ENCODE measurements at places on chromosomes 5 and 9.

DNA sequence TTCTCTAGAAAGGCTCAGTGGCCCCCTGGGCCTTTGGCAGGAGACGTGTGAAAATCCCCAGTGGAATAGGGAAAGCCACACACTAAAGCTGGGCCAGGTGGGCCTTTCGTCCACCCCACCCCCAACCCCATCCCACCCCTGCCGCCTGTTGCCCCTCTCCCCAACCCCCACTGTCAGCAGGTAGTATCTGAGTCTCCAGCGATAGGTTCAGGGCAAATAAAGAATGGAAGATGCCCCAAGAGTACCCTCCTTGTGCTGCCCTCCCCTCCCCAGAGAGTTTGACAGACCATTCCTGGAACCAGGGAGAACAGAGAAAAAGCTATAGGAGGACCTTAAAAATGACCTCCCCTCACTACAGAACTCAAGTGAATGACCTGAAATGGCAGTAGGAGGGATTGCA lies 36.7 kb upstream of the UBE2D2 start:
- no peak for DNase-seq

GRCh38 chr5:2891781-2892180 lies 140.3 kb upstream of the IRX2 start:
- DNase-seq = no peak

DNA sequence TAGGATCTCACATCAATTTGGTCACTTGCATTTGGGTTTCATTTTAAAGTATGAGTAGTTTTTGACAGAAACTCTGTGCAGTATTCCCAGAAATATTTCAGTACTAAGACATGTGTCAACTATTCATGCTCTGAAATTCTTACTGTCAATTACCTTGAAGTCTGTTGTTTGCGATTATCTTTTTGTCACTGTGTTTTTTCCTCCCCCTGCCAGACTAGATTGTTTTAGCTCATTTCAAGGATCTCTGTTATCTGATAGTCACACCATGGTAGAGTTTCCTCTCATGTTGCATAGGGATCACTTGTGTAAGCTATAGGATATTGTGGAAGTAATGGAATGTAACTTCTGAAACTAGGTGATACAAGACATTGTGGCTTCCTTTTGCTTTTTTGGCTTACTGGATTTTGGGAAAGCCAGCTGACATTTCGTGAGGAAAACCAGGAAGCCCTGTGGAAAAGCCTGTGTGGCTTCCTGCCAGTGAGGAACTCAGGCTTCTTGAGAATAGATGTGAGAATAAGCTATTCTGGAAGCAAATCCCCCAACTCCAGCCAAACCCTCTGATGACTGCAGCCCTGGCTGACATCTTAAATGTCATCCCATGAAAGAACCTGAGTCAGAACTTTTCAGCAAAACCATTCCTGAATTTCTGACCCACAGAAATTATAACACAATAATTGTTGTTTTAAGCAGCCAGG lies 122.2 kb downstream of the FGF10 start:
- DNase-seq = no peak

GRCh38 chr9:82538634-82539033 lies 524.3 kb downstream of the RASEF start:
- no peak for DNase-seq

GRCh38 chr5:68490406-68490805 lies 274.9 kb downstream of the PIK3R1 start:
- no peak for DNase-seq

DNA sequence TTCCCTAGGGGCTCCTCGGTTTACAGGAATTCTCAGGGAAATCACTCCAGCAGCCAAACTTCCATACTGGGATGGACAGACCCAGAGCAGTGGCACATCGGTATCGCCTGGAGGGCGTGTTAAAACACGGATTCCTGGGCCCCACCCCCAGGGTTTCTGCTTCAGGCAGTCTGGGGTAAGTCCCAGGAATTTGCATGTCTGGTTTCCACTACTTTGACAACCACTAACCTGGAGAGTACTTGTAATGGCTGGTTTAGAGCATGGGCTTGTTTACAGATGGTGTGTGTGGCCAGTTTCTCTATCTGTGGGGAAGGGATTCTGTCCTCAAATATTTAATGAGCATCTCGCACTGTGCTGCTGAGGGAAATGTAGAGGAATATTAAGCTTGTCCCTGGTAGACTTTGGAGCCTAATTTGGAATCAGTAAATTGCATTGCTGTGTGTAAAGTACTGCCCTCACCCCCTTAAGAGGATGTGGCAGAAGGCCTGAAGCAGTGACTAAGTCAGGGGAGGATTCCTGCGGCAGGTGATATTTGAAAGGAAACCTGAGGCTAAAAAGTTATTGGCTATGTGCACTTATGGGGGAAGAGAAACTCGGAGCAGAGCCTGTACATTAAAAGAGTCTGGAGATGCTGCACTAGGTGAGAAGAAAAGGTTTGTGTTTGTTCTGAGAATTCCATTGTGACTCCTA lies 18.6 kb upstream of the TJP2 start:
- no peak for DNase-seq

GRCh38 chr5:178201221-178201926 lies 3.0 kb upstream of the HNRNPAB start:
- no peak for DNase-seq

DNA sequence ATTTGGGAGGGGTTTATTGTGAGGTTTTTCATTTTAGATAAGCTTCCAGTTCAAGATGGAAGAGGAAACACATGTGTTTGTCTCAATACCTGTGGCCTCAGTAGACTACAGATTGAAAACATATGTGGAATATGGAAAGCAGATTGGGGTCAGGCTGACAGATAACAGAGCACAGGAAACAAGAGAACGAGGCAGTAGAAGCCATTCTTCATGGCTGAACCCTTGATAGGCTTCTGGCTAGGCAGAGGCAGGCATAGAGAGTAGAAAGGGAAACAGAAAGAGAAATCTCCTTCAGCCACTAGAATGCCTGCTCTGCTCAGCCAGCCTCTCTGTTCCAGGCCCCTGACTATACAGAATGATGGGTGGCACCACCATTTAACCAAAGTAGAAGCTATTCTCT lies 152.5 kb downstream of the MUSK start:
- DNase-seq = no peak

DNA sequence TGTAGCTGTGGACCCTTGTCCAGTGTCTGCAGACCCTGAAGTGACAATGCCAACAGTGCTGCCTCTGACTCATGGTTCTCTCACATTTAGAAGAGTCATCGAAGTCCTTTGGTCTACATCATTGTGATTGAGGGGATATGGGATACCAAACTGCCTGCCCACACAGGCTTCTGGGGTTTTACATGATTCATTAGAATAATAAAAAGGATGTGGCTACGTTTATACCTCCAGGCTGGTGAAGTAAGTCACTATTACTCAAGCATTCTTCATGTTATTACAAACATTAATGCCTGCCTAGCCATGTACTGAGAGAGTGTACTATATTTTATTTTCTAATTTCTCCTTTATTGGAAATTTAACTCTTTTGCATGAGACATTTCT lies 365.7 kb downstream of the SPATA31D1 start:
- DNase-seq = no peak

DNA sequence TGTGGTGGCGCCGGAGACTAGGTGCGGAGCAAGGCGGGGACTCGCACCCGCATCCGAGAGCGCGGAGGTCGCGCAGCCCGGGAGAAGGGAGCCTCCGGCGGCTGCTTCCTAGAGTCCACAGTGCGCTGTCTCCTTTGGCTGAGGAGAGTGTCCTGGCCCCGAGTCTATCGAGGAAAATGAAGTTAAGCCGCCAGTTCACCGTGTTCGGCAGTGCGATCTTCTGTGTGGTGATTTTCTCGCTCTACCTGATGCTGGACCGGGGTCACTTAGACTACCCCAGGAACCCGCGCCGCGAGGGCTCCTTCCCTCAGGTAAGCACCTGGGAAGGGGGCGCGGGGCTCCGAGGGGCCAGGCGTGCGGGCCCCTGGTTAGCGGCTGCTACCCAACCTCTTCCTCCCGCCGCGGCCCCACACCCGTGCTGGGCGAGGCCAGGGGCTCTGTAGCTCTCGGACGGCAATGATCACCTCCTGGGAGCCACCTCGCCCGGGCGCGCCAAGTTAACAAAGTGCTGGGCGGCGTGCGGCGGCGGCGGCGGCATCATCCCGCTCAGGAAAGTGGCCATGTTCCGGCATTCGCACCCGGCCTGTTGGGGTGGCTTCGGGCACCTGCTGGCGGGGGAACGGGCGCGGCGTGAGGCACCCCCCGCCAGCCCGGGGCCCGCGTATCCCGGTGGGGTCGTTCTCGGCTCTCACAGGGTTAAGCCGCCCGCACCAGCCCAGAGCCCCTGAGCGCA lies 681 bp downstream of the MAN2A1 start:
- DNase-seq = no peak

- no peak for DNase-seq
Measured at GRCh38 chr5:177334781-177335700, 16.4 kb downstream of the LMAN2 start.

DNA sequence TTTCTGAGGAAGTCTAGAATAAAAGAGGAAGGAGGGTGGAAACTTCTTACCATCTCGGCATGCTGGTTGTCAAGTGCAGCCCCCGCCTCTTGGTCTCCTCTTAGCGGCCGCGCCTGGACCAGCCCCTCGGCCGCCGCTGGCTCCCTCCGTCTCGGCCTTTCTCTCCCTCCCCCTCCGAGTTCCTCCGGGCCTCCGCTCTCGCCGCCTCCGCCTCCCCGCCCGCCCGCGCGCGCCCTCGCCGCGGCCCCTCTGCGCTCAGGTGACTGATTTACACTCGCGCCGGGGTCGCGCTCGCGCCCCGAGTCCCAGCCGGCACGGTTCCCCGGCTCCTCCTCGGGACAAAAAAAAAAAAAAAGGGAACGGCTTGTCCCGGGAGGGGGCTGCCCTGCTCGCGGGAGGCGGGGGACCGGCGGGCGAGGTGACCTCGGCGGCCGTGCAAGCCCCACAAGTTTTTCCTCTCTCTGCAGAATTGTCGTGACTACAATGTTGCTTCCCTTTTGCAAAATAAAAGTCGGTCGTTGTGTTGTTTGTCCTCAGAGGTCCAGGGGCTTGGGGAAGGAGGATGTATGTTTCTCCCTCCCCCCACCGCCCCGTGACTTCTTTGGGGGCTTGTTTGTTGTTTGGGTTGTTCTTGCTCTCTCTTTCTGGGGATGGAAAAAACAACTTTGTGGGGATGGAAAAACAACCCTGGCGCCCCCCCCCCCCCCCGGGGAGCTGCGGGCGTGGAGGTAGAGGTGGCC lies at the start of gene BNC2:
Gene BNC2, minus strand, starts transcription at position 75 of the 740 bp plus-strand sequence. Its CDS starts 22 bp downstream, at position 53.
- DNase-seq = no peak

- no peak for DNase-seq
Measured at GRCh38 chr5:124706729-124707361, 39.6 kb downstream of the ZNF608 start.

GRCh38 chr9:1701113-1701512 lies 314.0 kb upstream of the SMARCA2 start:
- DNase-seq = no peak

- DNase-seq = no peak
Measured at GRCh38 chr5:163436515-163436914, 880 bp upstream of the CCNG1 start.

DNA sequence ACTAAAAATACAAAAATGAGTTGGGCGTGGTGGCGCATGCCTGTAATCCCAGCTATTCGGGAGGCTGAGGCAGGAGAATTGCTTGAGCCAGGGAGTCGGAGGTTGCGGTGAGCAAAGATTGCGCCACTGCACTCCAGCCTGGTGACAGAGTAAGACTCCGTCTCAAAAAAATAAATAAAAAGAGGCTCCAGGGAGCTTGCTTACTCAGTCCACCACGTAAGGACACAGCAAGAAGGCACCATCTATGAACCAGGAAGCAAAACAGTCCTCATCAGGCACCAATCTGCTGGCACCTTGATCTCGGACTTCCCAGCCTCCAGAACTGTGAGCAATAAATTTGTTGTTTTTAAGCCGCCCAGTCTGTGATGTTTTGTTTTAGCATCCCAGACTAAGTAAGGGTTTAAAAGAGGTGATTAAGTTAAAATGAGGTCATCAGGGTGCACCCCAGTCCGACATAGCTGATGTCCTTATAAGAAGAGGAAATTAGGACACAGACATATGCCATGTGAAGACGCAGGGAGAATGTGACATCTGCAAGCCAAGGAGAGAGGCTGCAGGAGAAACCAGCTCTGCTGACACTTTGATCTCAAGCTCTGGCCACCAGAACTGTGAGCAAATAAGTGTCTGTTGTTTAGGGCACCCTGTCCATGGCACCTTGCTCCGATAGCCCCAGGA lies 45.9 kb downstream of the C9orf50 start:
- no peak for DNase-seq

DNA sequence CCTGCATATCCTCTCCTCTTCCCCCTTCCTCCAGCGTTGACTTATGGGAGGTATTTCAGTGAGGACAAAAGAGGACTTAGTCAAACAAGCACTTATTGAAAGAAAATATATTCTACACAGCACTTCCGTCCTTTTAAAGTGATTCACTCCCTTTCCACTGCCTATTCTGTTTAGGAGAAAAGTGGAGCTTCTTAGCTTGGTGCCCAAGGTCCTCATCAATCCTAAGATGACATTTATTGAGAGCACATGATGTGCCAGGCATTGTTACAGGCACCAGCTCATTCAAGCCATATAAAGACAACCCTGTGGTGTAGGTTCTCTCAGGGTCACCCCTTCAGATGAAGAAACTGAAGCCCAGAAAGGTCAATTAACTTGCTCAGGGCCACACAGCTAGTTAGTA lies 95.9 kb downstream of the KCNIP1 start:
- DNase-seq = no peak

All from cerebellar nuclear complex (tissue), 1 donor.